ENCODE measurements at places on chromosomes 1 and 21. TPM values are rescaled to one million over a fixed set of nuclear protein-coding genes. Genes with fewer than 3 reads are reported as not detected.

Gene RSPO1
- total RNA-seq = not detected

GRCh38 chr1:217953330-217953729 is 322.2 kb downstream of the SPATA17 start:
- no peak overlapping the region for H3K27ac ChIP-seq
- no peaks in the 10 kb centered on the region for H3K36me3 ChIP-seq
- no peak overlapping the region for H3K4me3 ChIP-seq
- DNase-seq = no peak

DNA sequence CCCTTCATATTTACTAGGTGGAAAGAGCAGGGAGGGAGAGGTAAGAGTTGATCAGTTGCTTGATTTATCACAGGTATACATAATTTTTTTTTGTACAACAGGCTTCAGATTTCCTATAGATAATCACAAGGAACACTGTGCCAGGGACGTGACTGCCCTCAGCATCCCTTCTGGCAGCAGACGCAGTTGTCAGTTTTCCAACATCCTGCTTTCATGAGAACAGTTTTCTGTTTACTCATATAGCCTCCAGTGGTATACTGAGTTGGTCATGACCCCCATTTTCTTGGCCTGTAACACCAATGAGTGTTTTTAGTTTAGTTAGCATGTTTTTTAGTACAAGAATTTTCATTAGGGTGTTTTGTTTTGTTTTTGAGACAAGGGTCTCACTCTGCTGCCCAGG is 37.9 kb upstream of the PTPRF start:
- no peaks in the 10 kb centered on the region for H3K4me1 ChIP-seq
- H3K36me3 ChIP-seq = peaks cover 2% of the 10 kb centered on the region
- H3K4me3 ChIP-seq = no peak overlapping the region
- H3K27me3 ChIP-seq = peaks cover 19% of the 10 kb centered on the region
- no peak overlapping the region for H3K27ac ChIP-seq

Gene VANGL2
- total RNA-seq = 0.04 TPM

- no peaks in the 10 kb centered on the region for H3K27me3 ChIP-seq
- peaks cover 78% of the 10 kb centered on the region for H3K4me1 ChIP-seq
- H3K36me3 ChIP-seq = peaks cover 14% of the 10 kb centered on the region
- no peak overlapping the region for H3K4me3 ChIP-seq
- peak overlapping the region; percentile 99 for H3K27ac ChIP-seq
- no peak for DNase-seq
Measured at GRCh38 chr1:156506450-156506849, 5.9 kb upstream of the MEF2D start.

- peak overlapping the region; percentile 48 for H3K27ac ChIP-seq
- peak overlapping the region; percentile 18 for H3K4me3 ChIP-seq
- peaks cover 7% of the 10 kb centered on the region for H3K36me3 ChIP-seq
- H3K27me3 ChIP-seq = no peaks in the 10 kb centered on the region
Measured at GRCh38 chr1:28437924-28438699, 67.7 kb upstream of the RCC1 start.

- DNase-seq = no peak
- H3K4me3 ChIP-seq = peak overlapping the region; percentile 62
- peak overlapping the region; percentile 82 for H3K27ac ChIP-seq
- H3K36me3 ChIP-seq = peaks cover 82% of the 10 kb centered on the region
- H3K4me1 ChIP-seq = peaks cover 89% of the 10 kb centered on the region
Measured at GRCh38 chr1:224378855-224379631, 22.4 kb downstream of the CNIH4 start.

- no peaks in the 10 kb centered on the region for H3K4me1 ChIP-seq
- H3K27ac ChIP-seq = no peak overlapping the region
- H3K4me3 ChIP-seq = no peak overlapping the region
- H3K27me3 ChIP-seq = no peaks in the 10 kb centered on the region
- DNase-seq = no peak
- no peaks in the 10 kb centered on the region for H3K36me3 ChIP-seq
Measured at GRCh38 chr1:2979191-2980072, 41.8 kb upstream of the ACTRT2 start.

DNA sequence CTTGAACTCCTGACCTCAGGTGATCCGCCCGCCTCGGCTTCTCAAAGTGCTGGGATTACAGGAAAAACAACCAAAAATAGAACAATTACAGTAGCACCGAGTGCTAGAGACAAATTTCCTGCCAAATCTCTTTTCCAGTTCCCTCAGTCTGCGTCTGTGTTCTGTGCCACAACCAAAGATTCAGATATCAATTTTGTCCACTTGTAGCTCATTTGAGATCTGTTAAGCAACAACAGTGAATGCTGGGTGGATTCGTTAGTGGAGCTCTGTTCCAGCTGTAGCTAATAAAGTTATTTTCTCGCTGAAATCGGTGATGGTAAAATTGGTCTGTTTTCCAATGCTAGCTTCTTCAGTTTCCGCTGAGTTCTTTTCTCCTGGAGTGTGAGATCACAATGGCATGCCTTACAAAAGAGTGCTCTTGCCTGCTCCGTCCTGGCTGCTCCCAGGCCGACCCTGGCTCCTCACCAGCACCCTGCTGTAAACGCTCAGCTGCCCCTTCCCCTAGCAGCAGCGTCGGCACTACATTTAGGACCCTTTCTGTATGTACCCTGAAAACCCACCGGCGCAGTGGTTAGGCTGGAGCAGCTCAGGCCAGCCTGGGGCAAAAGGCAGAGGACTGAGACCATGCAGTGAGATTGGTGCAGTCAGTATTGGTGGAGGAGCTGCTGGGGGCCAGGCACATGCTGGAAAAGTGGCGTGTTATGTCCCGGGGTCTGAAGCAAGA is 395.4 kb downstream of the KIF26B start:
- no peaks in the 10 kb centered on the region for H3K27me3 ChIP-seq
- H3K27ac ChIP-seq = no peak overlapping the region
- H3K4me1 ChIP-seq = no peaks in the 10 kb centered on the region
- no peak overlapping the region for H3K4me3 ChIP-seq
- H3K36me3 ChIP-seq = no peaks in the 10 kb centered on the region

GRCh38 chr1:234725177-234726132 is 115.5 kb upstream of the IRF2BP2 start:
- peaks cover 93% of the 10 kb centered on the region for H3K4me1 ChIP-seq
- DNase-seq = peak; percentile 68
- peaks cover 2% of the 10 kb centered on the region for H3K36me3 ChIP-seq
- no peaks in the 10 kb centered on the region for H3K27me3 ChIP-seq
- H3K4me3 ChIP-seq = peak overlapping the region; percentile 60

DNA sequence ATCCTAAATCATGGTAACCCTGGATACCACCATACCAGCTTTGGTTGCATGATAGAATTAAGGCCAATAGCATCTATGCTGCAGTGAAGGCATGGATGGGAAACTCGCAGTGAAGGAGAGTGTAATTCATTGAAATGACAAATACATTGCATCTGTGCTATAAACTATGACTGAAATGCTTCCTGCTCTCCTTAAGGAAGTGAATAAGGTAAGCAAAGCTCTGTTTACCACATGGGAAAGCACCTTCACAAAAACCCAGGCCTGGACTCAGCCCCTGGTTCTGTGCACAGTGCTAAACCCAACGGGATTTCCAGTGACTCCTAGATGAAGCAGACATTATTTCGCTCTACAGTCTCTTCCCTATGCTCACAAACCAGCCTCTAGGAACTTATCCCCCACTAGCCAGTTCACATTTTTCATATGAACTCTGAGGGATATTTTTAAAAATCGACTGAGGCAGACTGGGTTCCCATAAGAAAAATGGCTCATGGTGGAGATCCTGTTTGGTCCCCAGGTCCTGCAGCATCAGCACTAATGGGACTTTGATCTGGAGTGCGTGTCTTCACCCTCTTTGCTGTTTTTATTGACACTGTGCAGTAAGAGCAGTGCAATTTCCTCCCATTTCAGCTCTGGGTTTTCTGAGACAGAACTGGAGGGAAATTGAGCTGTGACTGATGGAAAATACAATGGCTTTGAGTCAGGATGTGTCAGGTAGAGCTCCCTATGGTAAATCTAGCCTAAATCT is 362.7 kb downstream of the SIPA1L2 start:
- DNase-seq = no peak
- peaks cover 12% of the 10 kb centered on the region for H3K27me3 ChIP-seq
- H3K27ac ChIP-seq = no peak overlapping the region
- H3K4me1 ChIP-seq = no peaks in the 10 kb centered on the region

Gene SYCP1
- total RNA-seq = not detected

GRCh38 chr1:161000736-161001480 is 20.0 kb downstream of the F11R start:
- peaks cover 4% of the 10 kb centered on the region for H3K4me1 ChIP-seq
- H3K36me3 ChIP-seq = peaks cover 4% of the 10 kb centered on the region
- no peak for DNase-seq
- H3K27me3 ChIP-seq = no peaks in the 10 kb centered on the region

DNA sequence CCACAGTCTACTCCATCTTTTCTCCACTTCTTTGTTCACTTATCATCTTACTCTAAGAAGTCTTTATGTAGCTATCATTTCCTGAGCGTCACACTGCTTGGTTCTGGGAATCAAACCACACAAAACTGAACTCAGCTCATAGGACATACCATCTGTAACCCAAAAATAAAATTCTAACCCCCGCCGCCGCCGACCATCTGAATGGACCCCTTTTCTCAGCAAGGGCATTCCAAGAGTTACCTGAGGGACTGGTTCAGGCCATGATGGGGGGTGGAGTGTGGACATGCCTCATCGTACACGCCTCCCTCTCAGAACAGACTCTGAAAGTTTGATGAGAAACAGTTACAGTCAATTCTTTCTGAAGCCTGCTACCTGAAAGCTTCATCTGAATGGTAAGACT is 12.6 kb upstream of the CHI3L2 start:
- H3K4me1 ChIP-seq = peaks cover 88% of the 10 kb centered on the region
- peak overlapping the region; percentile 60 for H3K4me3 ChIP-seq
- DNase-seq = peak; percentile 58
- peak overlapping the region; percentile 93 for H3K27ac ChIP-seq
- H3K36me3 ChIP-seq = peaks cover 25% of the 10 kb centered on the region
- H3K27me3 ChIP-seq = no peaks in the 10 kb centered on the region

GRCh38 chr1:24344090-24344742 is 25.1 kb downstream of the GRHL3 start:
- H3K36me3 ChIP-seq = no peaks in the 10 kb centered on the region
- peaks cover 6% of the 10 kb centered on the region for H3K27me3 ChIP-seq
- no peak overlapping the region for H3K27ac ChIP-seq
- H3K4me3 ChIP-seq = no peak overlapping the region
- no peak for DNase-seq

GRCh38 chr1:201954263-201955008 is 867 bp upstream of the TIMM17A start:
- peak overlapping the region; percentile 98 for H3K27ac ChIP-seq
- H3K27me3 ChIP-seq = peaks cover 2% of the 10 kb centered on the region
- H3K4me3 ChIP-seq = peak overlapping the region; percentile 92
- DNase-seq = no peak

DNA sequence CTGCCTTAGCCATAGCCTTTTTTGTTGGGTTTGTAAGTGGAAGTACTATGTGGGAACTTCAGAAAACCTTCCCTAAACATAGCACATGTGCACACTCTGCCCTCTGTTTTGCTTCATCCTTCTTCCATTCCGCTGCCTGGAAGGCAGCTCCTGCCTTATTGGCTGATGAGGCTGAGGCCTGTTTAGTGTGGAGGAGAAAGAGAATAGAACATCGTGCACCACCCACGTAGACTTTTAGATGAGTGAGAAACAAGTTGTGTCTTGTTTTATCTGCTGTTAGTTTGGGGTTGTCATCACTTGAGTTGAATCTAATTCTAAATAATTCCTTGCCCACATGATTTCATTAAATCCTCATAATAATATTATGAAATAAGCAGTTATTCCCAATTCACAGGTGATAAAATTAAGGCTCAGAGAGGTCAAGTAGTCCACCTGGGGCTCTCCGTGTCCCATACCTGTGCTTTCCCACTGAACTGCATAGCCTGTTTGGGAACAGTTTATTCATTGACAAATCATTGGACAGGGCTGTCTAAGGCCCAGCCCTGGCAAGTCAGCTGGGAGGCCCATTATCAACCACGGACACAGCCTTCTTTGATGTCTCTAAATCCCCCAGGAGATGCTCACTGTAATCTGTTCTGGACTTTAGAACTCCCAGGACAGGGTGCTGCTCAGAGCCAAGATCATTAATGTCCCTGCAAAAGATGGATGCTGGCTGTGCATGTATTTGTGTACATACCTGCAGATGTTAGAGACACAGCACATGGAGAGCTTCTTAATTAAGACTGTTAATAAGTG is 93.0 kb downstream of the ABCA4 start:
- peaks cover 2% of the 10 kb centered on the region for H3K4me1 ChIP-seq
- H3K36me3 ChIP-seq = no peaks in the 10 kb centered on the region
- H3K27me3 ChIP-seq = peaks cover 16% of the 10 kb centered on the region

Gene GART
- 124 TPM for total RNA-seq

GRCh38 chr1:211376807-211377470 is 50.3 kb downstream of the TRAF5 start:
- DNase-seq = no peak
- no peak overlapping the region for H3K27ac ChIP-seq
- peaks cover 44% of the 10 kb centered on the region for H3K36me3 ChIP-seq
- no peak overlapping the region for H3K4me3 ChIP-seq

Gene DRAXIN
- 0.62 TPM for total RNA-seq

- no peak for DNase-seq
- H3K4me3 ChIP-seq = no peak overlapping the region
- peaks cover 6% of the 10 kb centered on the region for H3K27me3 ChIP-seq
- H3K27ac ChIP-seq = no peak overlapping the region
Measured at GRCh38 chr1:41277371-41277975, 35.4 kb upstream of the SCMH1 start.

DNA sequence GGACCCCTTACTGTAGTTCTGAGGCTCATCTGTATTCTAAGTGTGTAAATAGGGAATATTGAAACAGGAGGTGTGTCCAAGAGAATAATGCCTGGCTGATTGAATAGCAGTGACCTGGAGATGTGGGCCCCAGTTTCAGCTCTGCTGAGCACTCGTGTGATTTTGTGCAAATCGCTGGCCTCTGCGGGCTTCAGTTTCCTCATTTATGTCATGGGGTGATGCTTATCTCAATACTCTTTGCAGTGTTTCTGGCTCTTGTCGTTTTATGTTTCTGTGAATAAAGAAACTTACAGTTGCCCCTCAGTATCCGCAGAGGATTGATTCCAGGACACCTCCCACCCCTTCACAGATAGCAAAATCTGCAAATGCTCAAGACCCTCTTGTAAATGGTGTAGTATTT is 5.0 kb downstream of the COG2 start:
- peaks cover 35% of the 10 kb centered on the region for H3K4me1 ChIP-seq
- no peak overlapping the region for H3K4me3 ChIP-seq
- peaks cover 12% of the 10 kb centered on the region for H3K36me3 ChIP-seq
- no peak overlapping the region for H3K27ac ChIP-seq
- H3K27me3 ChIP-seq = no peaks in the 10 kb centered on the region
